T-helper 9 cell (primary cell): ENCODE measurements at places on chromosomes 6 and 20.

GRCh38 chr6:26156850-26157250 lies 69.6 kb downstream of the HFE start:
- DNase-seq = peak; percentile 46

GRCh38 chr6:120378582-120379220 lies 955.6 kb downstream of the TBC1D32 start:
- no peak for DNase-seq

GRCh38 chr20:58233881-58234528 lies 5.6 kb upstream of the ANKRD60 start:
- peak; percentile 58 for DNase-seq

DNA sequence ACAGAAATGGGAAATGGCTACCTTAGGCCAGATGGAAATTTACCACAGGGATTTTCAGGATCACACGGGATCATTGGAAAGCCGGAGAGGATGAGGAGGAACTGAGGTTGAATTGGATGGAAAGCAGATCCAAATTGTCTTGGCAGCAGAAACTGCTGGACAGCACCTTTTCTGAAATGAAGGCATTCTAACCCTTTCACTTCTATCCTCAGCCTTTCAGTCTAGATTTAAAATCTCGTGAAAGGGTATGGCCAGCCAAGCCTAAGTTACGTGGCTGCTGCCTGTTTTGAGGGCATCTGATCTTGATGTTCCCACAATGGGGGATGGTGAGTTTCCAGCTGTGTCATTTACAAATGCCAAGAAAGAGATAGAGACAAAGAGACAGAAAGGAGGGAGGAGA lies 358.2 kb downstream of the KIF16B start:
- no peak for DNase-seq

DNA sequence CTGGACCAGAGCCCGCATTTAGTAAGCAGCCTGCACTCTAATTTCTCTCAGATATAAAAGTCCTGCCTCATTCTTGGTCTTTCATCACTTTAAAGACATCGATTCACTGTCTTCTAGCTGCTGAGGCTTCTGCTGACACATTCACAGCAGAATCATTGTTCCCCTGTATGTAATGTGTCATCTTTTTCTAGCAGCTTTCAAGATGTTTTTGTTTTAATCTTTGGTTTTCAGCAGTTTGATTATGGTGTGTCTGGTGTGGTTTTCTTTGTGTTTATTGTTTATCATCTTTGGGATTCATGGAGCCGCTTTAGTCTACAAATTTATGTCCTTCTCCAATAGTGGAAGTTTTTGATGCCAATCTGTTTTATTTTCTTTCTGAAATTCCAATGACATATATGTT lies 157.3 kb upstream of the STMND1 start:
- DNase-seq = no peak

- DNase-seq = no peak
These were observed 19.3 kb upstream of the SASH1 start for GRCh38 chr6:148323344-148323743.

DNA sequence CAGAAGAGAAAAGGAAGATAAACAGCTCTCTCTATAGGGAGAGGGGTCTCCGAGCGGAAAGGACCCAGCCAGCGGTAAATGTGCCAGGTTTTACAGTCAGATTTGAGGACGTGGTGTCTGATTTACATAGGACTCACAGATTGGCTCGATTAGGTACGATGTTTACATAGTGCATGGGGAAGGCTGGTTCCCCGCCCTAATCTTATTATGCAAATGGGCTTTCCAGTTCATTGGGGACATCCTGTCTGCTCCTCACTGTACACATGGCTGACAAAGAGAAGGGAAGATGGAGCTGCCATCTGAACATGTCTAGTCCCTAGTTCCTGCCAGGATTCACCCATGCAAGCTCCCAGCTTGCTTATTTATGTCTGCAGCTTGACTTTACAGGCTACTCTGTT lies 119.9 kb downstream of the RNF144B start:
- no peak for DNase-seq

- DNase-seq = no peak
These were observed 85.8 kb downstream of the ZFP64 start for GRCh38 chr20:52105442-52106422.

- DNase-seq = no peak
These were observed 102.5 kb upstream of the ASF1A start for GRCh38 chr6:118791499-118791898.

- no peak for DNase-seq
These were observed 22.5 kb downstream of the PLAGL2 start for GRCh38 chr20:32184961-32185603.

DNA sequence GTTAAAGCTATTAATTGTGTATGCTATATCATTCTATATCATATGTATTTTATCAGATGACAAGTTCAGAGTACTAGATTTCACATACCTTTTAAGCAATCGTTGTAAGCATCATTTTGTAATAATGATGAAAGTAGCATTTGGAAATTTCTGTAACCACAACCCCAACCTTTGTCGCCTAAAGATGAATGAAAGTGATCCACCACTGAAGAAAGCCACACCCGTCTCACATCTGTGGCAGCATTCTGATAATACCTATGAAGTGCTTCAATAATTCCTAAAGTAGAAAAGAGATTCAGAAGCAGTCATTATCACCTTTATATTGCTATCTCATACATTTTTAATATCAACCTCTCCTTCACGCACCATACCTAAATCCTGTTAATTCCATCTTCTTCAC lies 16.6 kb downstream of the ZUP1 start:
- no peak for DNase-seq

- DNase-seq = no peak
These were observed 212.5 kb upstream of the SUPT3H start for GRCh38 chr6:45590226-45590625.

GRCh38 chr20:6122111-6122872 lies 538 bp downstream of the FERMT1 start:
- DNase-seq = no peak

DNA sequence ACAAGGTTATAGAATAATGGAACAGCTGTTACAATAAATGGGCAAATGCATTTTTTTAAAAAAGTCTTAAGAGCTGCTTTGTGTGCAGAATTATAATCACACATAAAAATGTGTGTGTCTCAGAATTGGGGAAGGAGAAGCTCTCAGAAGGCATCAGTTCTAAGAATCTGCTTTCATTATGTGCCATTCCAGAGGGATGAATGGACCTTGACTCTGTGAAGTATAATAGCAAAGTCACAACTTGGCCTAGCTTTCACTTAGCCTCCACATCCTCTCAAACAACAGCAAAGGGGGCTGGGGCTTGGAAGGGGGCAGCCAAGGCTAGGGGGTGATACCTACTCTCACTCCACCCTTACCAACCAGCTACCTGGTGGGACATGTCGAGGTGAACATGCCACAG lies 265.0 kb downstream of the CDC5L start:
- no peak for DNase-seq

DNA sequence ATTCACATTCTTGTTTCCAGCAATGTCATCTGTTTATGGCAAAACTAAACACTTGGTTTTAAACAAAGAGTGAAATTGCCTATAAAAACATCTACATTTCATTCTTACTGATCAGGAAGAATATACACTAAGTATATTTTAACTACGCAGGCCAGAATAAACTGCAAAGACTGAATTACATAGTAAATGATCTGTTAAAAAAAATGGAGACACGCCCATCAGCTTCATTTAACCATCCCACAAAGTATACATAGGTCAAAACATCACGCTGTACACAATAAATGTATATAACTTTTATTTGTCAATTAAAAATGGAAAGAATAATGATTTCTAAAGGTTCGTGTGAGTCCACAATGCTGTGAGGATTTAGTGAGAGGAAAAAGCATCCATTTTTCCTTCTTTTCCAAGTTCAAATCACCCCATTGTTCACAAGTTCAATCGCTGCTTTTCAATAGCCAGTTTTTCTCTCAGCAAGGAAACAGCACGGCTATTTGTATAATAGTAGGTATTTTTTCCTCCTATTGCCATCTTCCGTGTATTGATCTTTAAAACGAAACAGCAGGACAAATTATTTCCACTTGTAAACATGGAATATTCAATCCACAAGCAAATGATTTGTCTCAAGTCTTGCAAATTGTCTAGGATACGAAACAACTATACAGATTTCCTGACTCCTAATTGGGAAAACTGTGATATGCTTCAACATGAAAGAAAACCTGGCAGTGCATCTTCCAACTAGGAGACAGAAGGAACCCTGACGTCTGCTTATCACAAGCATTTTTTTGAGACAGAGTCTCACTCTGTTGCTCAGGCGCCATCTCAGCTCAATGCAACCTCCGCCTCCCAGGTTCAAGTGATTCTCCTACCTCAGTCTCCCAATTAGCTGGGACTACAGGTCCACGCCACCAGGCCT lies 10.6 kb downstream of the SFT2D1 start:
- no peak for DNase-seq

DNA sequence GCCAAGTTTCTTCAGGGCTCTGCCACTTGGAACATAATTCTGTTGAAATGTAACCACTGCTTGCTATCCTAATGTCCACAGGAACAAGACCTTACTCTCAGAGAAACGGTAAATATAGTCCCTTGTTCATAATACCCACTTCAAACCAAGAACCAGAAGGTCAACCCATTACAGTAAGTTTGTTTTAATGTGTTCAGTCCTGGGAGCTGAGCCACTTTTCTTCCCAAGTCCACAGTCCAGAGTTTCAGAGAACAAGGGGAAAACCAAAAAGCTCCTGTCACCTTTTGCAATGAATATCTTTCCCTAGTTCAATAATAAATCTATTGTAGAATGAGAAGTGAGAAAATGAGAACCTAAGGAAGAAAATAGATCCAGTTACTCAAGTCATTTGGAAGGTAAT lies 431.9 kb upstream of the MANEA start:
- DNase-seq = no peak

DNA sequence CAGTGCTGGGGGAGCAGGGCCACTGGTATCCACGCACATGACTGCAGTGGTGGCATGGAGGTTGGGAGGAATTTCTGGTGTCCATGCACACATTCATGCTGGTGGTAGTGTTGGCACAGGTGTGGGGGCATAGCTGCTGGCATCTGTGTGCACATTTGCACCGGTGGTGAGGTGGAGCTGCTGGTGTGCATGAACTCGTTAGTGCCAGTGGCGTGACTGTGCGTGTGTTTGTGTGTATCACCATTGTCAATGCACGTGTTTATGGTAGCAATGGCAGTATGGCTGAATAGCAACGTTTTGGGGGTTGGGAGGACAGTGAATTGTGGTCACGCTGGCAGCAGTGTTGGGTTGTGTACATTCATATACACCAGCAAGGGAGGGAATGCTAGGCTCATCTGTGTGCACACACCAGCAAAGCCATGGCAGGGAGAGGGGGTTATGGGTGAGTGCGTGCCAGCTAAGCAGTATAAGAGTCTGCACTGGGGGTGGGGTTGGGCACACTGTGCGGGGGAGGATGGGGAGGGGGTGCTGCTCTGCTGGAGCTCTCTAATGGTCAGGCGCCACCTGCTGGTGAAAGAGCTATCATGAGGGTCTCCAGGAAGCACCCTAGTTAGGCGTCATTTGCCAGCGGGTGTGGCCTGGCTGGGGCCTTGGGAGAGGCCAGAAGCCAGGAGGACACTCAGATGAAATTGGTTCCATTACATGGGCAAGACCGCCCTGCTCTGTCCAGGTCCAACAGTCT lies 626.1 kb upstream of the ID4 start:
- DNase-seq = no peak

GRCh38 chr6:42937548-42938427 lies 8.5 kb downstream of the CNPY3 start:
- no peak for DNase-seq

- no peak for DNase-seq
These were observed 155.1 kb downstream of the EYA2 start for GRCh38 chr20:47049771-47050170.

DNA sequence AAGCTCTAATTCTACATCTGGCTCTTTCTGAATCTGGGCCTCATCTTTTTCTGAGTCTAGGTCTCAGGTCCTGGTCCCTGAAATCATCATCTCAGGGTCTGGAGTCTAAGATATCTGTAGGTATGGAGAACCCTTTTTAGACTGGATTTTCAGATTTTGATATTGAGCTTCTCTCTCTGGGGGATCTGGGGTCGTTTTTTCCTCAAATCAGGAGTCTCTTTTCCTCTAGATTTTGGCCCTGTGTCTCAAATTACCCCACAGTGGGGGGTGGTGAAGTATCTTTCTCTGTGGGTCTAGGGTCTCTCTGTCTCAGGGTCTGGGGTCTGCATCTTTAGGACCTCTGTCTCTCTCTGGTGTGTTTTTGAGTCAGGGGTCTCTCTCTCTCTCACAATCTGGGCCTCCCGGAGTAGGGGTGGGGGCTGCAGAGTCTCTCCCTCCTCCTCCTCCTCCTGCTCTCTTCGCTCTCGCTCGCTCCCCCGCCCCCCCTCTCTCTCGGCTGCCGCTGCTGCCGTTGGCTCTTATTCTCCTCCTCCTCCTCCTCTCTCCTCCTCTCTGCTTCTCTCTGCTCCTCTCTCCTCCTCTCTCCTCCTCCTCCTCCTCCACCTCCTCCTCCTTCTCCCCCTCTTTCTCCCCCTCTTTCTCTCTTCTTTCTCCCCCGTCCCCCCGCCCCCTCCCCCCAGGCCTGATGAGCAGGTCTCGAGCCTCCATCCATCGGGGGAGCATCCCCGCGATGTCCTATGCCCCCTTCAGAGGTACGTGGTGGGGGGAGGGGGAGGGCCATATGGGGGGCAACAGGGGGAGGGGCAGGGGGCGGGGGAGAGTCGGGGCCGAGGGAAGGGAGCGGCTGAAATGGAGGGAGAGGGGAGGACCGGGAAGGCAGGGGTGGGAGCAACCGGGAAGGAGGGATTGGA lies at the start of gene SYNGAP1:
TSS of gene SYNGAP1 (plus strand) at position 486 of the 911 bp plus-strand sequence. CDS start at position 686, 200 bp downstream.
- DNase-seq = no peak

GRCh38 chr6:136137008-136137692 lies 113.0 kb downstream of the MTFR2 start:
- DNase-seq = no peak

- DNase-seq = no peak
These were observed 182.7 kb downstream of the ADAT2 start for GRCh38 chr6:143267760-143268159.
